GM18507 (cell line): ENCODE measurements at places on chromosomes 5 and 9.
A peak's percentile ranks its signal among the peaks of the same experiment; 100 is the strongest.

DNA sequence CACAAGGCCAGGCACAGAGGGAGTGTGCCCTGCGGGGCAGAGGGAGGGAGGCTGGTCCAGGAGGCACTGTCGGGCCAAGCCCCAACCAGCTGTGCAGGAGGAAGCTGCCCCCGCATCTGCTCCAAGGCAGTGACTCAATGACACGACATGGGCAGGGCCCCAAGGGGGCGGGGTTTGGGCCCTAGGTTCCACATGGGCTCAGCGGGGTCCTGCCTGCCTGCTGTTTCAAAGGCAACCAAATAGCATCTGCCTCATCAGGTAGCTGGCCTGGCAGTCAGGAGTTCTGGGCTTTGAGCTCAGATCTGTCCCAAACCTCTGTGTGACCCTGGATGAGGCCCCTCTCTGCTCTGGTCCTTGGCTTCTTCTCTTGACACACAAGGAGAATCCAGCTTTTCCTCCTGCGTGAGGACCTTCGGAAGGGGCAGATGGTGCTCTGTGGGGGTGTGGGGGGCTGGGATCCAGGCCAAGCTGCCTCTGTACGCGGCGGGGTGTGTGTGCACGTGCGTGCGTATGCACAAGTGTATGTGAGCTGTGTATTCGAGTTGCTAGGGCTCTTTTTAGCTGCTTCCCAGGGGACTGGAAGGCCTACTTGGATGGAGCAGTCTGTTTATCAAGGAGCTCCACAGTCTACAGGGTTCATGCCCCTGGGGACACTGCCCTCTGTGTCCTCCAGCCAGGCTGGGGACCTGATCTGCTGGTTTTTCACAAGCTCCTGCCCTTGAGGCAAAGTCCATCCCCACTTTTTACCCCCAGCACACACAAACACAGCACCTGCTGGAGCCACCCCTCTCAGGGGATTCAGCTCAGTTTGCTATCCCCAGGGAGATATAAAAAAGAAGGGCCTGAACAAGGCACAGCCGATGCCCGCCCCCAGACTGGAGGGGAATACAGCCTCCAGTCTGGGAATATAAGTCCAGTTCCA lies 138.9 kb downstream of the RGS3 start:
- peak; percentile 46 for DNase-seq

DNA sequence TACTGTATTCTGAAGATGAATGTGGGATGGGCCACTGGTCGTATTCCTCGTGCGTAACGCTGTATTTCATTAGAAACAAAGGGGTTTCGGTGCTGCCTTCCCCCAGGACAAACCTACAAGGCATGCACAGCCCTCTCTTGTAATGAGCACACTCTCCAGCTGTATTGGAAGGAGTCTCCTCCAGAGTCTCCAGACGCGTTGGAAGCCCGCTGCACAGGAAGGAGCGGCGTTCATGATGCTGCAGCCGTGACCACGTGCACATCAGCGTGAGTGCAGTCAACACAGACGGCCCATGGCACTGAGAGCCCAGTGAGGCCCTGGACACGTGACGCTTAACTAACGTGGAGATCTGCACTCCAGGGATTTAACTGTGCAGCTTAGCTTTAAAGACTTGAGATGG lies 209.0 kb upstream of the IRX1 start:
- no peak for DNase-seq

DNA sequence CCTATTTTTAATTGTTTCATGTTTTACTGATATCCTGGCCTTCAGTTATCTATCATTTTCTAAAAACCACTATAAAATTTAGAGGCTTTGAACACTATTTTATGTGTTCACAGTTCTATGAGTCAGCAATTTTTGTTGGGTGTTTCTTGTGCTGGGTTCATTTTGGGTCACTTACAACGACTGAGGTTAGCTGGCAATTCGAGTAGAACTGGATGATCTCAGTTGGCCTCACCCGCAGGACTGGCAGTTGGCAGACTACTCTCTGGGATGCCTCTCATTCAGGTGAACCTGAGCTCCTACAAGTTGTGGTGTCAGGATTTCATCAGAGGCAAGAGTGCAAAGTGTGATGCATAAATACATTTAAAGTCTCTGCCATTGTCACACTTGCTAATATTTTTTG lies 151.0 kb upstream of the PAPPA start:
- no peak for DNase-seq

DNA sequence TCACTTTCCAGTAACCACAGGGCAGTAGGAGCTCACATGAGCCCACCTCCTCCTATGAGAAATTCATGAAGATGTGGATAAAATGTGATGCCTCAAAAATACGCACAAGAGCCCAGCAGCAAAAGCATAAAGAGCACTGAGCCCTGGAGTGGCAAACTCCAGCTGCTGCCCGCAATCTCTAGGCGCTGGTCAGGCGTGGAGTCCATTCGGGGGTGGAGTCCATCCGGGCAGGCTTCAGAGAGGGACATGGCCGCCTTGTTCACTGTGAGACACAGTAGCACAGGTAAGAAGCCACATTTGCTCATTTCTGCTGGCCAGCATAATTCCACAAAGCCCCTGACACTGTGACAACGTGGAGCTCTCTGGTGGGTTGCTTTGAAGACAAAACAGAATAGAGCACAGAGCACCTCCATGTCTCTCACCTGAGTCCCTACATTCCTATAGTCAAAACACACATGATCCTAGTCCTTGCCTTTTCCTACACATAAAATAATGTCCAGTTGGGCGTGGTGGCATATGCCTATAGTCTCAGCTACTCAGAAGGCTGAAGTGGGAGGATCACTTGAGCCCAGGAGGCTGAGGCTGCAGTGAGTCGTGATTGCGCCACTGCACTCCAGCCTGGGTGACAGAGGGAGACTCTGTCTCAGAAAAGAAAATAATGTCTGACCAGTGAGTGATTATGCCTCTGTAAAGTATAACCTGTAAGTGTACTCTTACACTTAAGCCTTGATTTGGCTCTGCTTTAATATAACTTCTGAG lies 365.2 kb downstream of the GADD45G start:
- no peak for DNase-seq

DNA sequence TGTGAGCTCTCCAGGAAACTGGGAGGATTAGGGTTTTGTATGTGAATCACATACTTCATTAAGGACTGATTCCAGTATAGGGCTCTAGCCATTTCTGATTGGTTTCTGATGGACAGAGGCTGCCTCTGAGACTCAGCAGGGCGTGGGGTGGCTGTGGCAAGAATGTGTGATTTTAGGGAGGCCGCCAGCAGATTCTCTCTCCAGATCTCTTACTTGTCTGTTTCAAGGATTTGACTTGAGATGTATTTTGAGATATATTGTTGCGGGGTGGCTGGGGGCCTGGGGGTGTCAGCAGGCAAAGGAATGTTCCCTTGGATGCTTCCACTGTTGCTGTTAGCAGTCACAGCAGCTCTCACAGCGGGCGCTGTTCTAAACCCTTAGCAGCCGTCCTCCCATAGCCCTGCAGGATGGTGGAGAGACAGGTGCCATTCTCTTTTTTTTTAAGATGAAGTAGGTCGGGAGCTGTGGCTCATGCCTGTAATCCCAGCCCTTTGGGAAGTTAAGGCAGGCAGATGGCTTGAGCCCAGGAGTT lies 8.0 kb upstream of the HNRNPAB start:
- DNase-seq = no peak

DNA sequence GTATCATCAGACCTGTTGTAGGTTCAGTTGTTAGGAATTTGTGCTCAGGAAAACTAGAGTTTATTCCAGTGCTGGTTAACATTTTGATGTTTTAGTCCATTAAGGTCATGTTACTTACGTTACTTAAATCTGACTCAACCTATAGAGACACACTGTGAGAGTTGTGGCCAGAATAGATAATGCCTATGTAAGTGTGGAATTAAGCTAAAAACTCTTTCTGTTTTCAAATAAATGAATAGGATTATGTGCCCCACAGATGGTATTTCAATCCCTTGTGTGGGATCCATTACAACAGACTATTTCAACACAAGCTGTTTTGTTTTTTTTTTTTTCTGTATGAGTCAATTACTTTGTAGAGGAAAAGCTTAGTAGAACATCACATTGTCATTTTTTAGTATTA lies 68.1 kb downstream of the MEGF10 start:
- no peak for DNase-seq

- DNase-seq = no peak
These were observed 56.8 kb downstream of the NUDT12 start for GRCh38 chr5:103505581-103506305.

GRCh38 chr5:126848253-126848652 lies 71.3 kb downstream of the LMNB1 start:
- DNase-seq = no peak

- no peak for DNase-seq
These were observed 52.8 kb downstream of the ROR2 start for GRCh38 chr9:91897201-91897600.

DNA sequence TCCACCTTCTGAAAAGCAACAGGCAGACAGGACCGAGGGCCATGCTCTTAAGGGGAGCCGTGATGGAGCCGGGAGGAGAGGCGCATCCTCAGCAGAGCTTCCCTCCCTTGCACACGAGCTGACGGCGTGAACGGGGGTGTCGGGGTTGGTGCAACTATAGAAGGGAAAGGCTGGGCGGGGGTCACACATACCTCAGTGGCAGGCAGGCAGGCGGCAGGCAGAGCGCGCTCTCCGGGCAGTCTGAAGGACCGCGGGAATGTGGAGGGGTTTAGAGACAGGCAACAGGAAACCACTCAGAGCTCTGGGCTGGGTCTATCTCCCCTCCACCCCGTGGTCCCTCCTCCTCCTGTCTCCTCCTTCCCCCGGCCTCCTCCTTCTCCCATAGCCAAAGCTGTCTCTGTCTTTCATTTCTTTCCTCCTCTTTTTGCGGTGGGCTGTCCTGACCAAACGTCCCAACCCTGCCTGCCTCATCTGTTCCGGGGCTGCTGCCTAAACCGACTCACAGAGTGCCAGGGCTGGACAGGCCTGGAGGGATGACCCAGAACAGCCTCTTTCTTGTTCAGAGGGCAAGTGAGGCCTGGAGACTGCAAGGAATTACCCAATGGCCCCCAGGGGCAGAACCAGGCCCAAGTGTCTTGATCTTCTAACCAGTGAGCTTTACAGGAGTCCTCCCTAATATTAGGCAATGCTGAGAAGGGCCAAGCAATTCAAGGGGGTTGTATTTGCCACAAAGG lies at the start of gene SPARC:
SPARC (minus strand) TSS at position 242 of the 734 bp plus-strand sequence. CDS start 10,727 bp downstream, outside the sequence.
- no peak for DNase-seq

DNA sequence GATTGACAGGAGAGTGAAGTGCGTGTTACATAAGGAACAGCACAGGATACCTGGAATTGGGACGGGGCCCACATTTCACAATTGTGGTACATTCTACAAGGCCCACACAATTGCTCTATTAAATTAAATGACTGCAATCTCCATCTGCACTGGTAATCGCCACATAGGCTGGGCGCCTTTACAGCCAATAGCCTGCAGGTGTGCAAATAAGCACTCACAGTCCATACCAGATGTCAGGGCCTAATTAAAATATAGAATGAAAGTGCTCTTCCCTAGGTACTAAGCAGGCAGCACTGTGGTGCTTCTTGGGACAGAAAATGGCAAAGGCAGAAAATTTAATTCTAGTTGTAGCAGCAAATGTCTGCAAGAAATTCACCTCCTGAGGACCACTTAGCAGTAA lies 82.7 kb downstream of the ATP10B start:
- DNase-seq = no peak
